ENCODE measurements at places on chromosomes 2 and 18. TPM values are rescaled to one million over a fixed set of nuclear protein-coding genes. Genes with fewer than 3 reads are reported as not detected.

DNA sequence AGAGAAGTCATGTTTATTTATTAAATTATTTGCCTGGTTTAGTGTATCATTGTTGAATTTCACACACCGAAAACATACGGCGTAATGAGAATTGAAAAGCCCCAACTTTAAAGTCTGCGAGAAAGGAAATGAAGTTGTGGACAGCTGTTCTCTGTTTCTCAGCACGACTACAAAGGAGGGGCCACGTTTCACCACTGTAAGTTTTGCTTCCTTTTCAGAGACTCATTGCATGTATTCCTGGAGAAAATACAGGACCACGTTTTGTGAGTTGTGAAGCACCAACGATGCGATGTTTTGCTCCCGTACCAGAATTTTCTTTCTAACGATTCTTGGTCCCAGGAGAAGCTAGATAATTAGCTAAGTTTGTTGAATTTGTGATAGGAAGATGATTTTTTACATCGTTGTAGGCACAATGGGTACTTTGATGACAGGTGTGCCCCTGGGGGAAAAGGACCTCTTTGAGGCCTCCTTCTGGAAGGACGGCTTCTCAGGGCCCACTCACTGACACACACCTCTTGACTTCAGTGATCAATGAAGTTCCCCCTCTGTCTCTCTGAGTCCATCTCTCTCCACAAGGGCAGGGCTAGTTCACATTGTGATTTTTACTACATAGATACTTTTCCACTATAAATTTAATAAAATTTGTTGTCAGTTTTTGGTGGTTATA lies 23.7 kb upstream of the ACKR3 start:
- peak; percentile 71 for DNase-seq

DNA sequence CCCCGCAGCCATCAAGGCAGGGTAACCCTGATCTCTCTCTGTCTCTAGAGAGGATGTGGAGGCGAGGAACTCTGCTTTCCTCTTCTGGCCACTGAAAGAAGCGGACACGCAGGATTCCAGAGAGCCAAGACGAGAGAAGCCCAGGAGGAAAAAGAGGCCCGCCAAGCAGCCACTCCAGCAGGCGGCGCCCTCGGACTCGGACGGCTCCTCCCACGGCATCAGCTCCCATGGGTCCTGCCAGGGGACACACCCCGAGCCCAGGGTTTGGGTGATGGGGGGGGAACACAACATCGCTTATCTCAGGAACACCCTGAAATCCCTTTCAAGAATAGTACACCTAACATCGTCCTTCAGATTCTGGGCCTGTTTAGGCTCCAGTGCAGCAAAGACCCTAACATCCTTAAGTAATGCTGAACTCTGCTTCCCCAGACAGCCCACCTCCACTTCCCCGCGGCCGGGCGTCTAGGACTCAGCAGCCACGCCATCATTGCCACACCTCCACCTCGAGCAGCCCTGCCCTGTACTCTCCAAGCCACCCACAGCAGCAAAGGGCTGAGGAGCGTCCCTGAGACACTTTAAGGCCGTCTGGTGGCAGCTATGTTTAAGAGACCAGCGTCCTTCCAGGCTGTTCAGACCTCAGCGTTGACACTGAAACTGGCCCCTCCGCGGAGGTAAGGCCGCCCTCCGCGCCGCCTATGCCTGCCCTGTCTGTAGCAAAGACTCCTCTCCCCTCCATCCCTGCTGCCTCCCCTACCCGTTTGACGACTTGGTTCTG lies 34.3 kb upstream of the CNGA3 start:
- DNase-seq, result no peak

GRCh38 chr2:9595746-9596145 lies 35.1 kb downstream of the YWHAQ start:
- DNase-seq, result no peak

DNA sequence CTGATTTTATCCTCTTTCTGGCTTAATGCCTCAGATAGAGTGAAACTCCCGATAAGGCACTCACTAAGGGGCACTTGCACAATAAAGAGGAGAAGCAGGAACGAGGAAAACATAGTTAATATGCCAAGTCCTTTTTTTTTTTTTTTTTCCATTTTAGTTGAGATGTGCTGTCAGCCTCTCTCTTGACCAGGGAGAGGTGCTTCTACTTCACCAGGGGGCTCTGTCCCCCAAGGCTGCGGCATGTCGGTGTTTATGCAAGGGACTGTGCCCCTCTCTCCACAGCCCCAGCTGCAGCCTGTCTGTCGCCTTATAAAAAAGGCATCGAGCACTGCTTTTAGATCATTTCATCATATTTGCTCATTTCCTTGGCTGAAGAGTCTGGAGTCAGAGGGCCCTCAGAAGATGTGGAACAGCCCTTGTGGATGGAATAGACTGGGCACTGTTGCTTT lies 178.1 kb downstream of the SLC8A1 start:
- DNase-seq, result no peak

The ANKRD36B gene
- 33.8 TPM for total RNA-seq

DNA sequence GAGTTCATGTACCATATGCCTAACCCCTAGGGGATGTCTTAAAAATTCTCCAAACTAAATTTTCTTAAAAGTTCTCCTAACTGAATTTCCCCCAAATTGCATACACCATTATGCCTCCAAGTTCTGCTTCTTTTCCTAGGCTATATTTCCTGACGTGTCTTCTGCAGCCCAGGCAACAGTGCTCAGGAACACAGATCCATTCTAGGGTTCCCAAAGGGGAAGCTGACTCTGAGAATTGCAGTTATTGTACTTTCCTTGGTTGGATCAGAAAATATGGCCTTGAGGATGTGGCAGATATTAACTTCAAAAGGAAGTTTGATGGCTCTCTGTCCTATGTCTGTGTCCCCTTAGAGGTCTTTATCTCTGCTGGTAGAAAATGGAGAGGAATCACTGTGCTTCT lies 124.3 kb downstream of the TMEM17 start:
- DNase-seq, result no peak

The CTLA4 gene
- total RNA-seq, result 66.6 TPM

The CYP26B1 gene
- total RNA-seq, result not detected

- DNase-seq, result no peak
Measured at GRCh38 chr2:218245214-218245613, 15.6 kb upstream of the GPBAR1 start.

DNA sequence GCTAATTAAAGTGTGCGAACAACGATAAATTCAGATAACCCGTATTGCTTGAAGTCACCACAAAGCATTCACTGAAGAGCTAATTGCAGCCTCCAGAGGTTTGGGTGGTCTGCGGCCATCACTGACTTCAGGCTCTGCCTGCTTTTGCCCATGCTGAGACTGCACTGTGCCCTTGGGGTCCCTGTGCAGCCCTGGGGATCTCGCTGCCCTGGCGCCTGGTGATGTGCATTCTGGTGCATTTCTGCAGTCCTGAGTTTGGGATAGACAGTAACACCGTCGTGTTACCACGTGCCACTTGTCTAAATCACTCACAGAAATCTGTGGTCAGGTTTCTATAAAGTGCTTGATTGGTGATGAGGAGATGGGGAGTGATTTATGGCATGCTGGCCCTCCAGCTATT lies 27.6 kb downstream of the LDLRAD4 start:
- no peak for DNase-seq

GRCh38 chr2:74619651-74620297 lies 28.4 kb downstream of the M1AP start:
- no peak for DNase-seq

DNA sequence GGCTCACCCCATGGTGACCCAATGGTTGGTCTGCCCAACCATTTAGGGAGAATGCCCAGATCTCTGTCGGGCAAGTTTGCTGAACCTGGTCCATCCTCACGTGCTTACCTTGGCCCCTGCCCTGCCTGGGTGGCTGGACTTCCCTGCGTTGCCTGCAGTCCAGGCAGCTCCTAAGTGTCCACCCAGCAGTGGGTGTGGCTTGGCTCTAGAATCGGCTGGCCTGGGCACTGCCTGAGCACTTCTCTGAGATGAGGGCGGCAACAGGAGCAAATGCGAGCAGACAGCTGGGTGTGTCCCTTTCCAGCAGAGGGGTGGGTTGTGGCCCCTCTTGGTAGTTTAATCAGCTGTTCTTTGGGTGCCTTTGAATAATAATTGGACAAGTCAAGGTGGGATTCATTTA lies 11.3 kb downstream of the PCARE start:
- DNase-seq, result no peak

GRCh38 chr2:18171191-18172139 lies 293.0 kb downstream of the KCNS3 start:
- DNase-seq, result no peak

DNA sequence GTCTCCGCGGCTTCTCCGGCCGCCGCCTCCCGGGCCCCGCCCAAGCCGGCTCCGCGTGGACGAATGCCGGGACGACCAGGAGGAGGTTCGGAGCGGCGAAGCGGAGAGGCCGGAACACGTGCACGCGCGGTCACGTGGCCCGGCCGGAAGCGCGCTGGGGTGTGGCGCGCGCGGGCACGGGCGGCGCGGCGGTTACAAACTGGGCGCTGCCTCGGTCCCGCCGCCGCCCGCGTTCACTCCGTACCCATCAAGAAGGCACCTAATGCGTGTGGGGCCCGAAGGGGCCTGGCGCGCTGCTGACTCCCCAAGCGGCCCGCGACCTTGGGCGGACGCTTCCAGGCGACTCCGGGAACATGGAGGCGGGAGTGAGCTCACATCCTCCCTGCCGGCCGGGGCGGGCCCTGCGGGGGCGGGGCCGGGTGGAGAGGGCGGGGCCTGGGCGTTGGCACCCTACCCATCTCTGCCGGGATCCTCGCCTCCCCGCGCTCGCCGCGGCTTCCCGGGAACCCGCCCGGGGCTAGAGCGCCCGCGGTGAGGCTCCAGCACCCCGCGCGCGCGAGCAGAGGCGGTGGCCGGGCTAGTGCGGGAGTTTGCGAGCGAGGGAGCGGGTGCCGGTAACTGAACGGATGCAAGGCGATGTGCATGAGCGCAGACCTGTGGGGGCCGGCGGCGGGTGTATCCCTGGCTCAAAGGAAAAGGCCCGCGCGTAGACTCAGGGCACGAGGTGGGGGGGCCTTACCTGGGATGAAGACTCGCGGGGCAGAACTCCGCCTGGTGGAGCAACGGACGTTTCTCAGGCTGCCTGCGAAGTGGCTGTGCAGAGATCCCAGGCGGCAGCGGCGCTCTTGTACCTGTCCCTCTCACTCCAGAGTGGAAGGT lies at the start of gene TMEM185B:
Gene TMEM185B, minus strand, starts transcription at position 367 of the 879 bp plus-strand sequence. CDS start 424 bp downstream, outside the sequence.
- DNase-seq, result peak; percentile 92

The B3GNT7 gene
- 0.47 TPM for total RNA-seq

GRCh38 chr2:64049633-64050220 lies 30.5 kb upstream of the VPS54 start:
- peak; percentile 86 for DNase-seq

DNA sequence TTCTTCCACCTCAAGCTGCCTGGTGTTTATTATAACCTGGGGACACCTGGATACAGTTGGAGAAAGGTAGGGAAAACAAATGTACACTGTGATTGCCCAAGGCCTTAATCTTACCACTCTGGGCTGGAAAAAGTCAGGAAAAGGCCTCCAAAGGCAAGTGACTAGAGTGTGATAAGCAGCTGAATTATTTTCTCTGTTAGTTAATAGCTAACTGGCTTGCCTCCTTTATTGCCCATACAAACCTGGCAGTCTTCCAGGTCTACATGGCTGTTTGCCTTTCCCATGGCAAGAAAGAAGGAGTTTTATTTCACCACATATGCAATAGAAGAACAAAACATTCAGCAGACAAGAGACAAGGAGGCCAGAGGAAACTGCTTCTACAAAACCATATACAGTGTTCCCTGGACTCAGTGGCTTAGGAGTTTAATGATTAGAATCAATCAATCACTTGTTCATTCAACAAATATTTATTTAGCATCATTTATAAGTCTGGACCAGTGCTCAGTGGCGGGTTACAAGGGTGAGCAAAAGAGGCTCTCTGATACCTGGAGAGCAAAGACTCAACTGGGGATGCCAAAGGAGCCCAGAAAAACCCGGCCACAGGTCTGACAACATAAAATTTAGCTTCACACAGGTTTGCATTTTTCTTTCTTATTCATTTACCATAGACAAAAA lies 27.5 kb upstream of the SUCLG1 start:
- DNase-seq, result no peak

DNA sequence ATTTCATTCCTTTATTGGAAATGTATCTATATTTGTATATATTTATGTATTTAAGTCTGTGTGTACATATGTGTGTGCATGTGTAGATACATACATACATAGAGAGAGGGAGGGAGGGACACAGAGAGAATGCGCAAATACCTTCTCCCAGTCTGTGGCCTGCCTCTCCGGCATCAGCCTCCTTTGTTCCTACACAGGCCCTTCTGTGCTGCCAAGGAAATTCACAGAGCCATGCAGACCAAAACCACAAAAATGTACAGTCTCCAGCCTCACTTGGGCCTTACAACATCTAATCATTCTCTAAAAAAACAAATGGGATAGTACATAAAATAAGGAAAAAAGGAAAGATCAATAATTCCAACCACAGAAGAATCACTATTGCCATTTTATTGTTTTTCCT lies 8.8 kb upstream of the CRACDL start:
- DNase-seq, result no peak

- no peak for DNase-seq
Measured at GRCh38 chr2:224722770-224723169, 6.6 kb upstream of the CCDC195 start.
